ENCODE measurements at places on chromosomes 16 and 17.

DNA sequence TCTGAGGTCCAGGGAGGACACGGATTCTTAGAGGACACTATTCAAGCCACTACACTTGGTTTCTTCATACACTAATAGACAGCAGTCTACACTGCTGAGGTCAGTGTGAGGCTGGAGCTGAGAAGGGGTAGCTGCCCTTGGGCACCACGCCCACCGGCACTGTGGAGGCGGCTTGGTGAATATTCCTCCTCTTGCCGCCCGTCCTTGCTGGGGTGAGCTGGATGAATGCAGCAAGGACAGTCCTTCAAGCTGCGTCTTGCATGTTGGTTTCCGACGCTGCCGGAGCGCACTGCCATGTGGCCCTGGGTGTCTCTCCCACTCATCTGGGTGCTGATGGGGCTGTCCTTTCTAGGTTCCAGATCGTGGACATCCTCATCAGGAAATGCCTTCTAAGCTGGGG lies 2.6 kb downstream of the ZNF205 start:
- no peak for DNase-seq

DNA sequence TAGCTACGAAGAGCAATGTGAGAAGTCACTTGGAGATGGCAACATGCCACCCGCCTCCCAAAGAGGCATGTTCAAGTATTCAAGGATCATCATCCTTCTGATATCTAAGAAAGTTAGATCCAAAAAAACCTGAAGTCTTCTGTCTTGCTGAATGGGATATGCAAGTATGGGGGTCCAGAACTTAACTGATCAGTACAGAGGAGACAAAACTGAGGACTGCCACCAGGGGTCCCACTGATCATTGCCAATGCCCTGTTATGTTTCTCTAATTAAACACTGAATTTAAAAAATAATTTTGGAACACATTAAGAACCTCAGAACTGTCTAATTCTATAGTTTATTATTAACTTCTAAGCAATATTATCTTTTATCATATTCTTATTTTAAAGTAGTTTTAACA lies 99.7 kb downstream of the CDH8 start:
- DNase-seq = no peak

DNA sequence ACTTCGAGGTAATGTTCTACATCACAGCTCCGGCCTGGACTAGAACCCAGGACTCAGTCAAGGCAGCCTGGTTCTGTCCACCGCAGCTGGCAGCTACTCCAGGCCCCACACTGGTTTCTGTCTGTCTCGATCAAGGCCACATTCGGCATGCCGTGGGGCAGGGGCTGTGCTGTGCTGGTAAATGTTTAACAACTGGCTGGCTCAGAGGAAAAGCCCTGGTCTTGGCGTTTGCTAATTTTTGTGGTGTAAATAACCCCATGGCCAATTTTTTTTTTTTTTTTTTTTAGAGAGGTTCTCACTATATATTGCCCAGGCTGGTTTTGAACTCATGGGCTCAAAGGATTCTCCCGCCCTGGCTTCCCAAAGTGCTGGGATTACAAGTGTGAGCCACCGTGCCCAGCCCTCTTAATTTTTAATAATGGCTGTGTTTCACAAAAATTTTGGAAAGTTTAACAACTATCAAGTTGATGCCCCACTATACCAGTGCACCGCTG lies 328 bp upstream of the DRC7 start:
- no peak for DNase-seq

DNA sequence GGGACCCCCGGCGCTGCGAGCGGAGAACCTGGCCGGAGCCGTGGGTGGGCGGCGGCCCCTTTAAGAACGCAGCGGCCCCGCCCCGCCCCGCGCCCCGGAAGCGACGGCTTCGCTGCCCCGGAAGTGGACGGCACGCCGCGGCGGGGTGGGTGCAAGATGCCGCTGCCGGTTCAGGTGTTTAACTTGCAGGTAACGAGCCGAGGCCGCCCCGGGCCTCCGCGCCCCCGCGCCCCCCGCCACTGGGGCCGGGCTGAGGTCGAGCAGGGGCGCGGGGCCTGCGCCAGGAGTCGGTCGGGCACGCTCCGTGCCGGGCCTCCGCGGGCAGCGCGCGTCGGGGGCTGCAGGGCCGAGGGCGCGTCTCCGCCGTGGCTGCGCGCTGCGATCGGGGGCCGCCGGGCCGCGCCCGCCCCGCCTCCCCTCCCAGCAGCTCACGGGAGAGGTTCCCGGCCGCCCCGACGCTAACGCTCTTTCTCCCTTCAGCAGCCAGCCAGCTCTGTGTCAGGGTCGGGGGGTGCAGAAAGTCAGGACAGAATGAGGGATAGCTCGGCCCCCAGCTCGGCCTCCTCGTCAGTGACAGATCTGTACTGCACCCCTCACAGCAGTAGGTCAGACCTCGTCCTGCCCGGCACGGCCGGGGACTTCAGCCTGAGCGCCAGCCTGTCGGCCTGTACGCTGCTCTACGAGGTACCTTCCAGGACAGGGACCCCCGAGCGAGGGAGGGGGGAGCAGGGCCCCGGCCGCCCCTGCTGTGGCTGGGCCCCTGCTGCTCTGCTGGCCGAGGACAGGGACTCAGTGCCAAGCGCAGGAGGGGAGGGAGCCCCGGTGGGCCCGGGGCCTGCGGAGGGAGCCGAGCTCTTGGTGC lies at the start of the genes GPS1 and RFNG:
TSS of gene GPS1 (plus strand) at position 123 of the 862 bp plus-strand sequence. CDS start at position 157, 34 bp downstream.
TSS of gene RFNG (minus strand) at position 36 of the 862 bp plus-strand sequence. CDS start 45 bp downstream, outside the sequence.
- DNase-seq = peak; percentile 33

- no peak for DNase-seq
Observed at GRCh38 chr17:2724784-2725164, 13.2 kb upstream of the CLUH start.

DNA sequence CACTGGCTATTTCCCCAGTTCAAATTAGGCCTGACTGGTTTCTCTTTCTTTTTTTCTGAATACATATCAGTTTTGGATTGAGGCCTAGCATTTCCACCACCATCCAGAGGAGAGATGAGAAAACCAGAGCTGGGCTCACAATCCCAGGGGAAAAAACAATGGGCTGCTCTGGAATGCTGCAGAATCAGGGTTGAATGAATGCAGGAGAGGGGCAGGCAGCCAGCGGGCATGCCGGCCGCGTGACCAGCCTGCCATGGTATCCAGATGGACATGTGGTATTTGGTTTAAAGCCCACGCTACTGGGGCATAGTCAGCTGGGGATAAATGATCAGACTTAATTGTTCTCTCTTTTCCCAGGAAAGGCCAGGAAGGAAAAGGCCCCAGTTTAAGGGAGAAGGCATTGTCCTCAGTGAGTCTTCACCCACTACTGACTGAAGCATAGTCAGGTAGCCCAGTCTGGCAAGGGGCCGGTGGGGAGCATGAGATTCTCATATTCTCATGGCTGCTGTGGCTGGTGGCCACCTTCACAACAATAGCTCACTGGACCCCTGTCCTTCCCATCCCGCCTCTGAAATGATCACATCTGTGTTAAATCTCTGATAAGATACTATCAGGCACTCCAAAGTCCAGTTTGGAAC lies 38.7 kb upstream of the RHOT1 start:
- DNase-seq = no peak

DNA sequence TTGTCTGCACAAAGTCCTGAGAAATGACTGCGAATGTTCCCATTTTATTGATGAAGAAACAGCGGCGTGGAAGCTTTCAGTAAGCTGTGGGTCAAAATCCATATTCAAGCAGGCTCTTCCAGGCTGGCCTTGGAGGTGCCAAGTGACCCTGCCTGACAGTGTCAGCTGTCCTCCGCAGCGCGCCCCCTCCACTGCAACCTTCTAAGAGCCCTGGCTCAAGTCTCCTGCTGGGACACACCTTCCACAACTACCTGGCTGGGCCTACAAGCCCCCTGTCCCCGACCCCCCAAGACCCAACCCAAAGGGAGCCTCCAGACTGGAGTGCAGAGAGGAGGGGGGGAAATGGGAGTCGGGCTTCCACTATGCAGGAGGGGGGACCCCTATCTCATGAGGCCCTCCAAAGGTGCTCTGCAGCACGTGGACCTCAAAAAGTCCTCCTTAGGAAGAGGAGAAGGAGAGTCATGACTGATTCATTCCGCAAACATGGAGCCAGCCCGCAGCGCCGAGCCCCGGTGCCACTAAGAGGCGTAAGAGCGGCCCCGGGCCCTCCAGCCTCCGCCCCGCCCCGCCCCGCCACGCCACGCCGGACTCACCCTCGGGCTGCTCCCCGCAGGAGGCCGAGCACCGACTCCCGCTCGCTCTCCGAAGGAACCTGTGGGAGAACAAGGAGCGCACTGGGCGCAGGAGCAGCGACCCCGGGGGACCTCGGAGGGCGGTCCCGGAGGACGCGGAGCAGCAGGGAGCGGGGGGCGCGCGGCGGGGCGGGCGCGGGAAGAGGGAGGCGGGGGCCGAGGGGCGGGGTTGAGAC lies 574 bp downstream of the MPP3 start:
- no peak for DNase-seq

GRCh38 chr16:67407788-67408452 lies 8.4 kb downstream of the ZDHHC1 start:
- no peak for DNase-seq

DNA sequence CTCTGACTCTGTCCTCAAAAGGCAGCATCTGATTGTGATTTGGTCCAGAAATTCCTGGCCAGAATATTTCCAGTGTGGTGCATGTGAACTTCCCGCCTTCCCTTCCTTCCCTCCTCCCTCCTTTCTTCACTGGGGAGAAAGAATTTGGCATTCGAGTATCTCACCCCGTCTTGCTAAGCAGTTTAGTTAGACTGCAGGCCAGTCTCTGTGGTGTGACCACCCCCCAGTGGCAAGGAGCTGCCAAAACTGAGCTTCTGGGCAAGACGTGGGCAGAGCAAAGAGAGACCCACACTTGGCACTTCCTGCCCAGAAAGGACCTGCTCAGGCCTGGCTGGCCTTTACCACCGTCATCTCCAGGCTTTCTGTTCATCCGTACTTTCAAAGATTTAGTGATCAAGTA lies 36.4 kb downstream of the SNX20 start:
- DNase-seq = no peak

- peak; percentile 46 for DNase-seq
Observed at GRCh38 chr17:79933863-79934652, 94.8 kb upstream of the CBX4 start.

- DNase-seq = no peak
Observed at GRCh38 chr17:63190821-63191370, 224.9 kb downstream of the TANC2 start.

GRCh38 chr17:34228781-34229180 lies 26.3 kb upstream of the CCL2 start:
- DNase-seq = no peak

- DNase-seq = no peak
Observed at GRCh38 chr17:11909348-11909747, 87.9 kb downstream of the ZNF18 start.

DNA sequence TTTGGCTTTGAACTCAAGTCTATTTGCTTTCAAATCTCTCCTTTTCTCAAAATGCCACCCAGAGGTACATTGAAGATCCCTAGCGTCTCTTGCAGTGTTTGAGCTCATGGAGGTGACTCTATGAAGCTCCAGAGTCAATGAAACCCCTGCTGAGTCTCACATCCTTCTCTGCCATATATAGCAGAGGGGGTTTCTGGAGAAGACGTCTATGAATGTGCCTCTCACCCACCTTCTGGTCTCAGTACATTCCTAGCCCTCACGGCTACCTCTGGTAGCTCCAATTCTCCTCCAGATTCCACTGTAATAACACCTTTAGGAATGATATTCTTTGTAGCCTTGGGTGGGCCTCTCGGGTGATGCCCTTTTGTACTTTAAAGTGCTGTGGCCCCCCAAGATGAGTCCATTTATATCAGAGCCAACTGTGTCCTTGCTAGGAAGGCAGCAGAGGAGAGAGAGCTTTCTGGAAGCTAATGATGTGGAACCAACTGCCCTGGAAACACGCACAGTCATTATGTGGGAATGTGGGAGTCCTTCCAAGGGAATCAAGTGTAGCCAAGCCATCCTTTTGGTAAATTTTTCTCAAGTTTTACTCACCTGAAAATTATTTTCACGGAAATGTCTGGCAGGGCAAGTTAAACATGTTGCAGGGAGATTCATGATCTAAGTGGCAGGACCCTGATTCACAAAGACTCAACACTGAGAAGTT lies 123.4 kb downstream of the ASIC2 start:
- no peak for DNase-seq

DNA sequence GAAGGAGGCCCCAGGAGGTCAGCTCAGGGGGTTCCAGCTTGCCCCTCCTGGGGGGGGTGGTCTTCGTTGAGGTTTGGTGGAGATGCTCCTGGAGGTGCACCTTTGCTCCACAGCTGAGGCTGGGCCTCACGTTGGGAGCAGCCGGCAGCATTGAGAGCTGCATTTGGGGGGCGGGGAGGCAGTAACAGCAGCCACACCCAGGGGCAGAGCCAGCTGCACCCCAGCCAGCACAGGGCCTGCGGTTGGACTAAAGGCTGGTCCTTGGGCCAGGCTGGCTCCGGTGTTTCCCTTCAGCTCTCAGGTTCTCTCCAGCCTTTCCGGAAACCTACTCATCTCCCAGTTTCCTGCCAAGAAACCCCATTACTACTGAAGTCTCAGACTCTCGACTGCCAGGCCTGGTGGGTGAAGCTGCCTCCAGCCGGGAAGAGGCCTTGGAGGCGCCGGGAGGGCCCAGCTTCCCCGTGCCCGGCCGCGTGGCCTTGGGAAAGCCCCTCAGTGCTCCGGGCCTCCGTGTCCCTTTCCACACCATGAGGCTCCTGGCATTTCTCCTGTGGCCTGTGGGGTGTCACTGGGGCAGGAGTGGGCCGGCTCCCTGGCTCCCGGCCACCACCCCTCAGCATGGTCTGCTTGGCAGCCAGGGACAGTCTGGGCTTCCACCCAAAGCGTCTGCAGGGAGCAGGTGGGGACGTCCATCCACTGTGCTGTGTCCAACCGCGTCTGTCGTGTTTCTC lies 14.0 kb upstream of the BAIAP2 start:
- peak; percentile 52 for DNase-seq

DNA sequence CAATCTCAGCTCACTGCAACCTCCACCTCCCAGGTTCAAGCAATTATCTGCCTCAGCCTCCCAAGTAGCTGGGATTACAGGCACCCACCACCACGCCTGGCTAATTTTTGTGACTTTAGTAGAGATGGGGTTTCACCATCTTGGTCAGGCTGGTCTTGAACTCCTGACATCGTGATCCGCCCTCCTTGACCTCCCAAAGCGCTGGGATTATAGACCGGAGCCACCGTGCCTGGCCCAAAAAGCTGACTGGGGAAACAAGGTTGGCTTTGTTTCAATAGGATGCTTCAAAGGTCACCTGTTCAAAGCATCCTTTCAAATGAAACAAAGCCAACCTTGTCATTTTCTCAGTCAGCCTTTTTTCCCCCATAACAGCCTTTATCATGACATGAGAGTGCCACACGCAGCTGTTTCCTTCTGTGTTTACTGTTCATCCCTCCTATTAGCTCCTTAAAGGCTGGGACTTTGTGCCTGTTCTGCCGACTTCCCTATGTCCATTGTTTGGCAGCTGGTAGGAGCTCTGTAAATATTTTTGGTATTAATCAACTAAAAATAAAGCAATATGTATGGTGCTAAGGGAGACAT lies 51.1 kb downstream of the ADAMTS18 start:
- DNase-seq = no peak
